ENCODE measurements at places on chromosomes 5 and 9.
A peak's percentile ranks its signal among the peaks of the same experiment; 100 is the strongest.

DNA sequence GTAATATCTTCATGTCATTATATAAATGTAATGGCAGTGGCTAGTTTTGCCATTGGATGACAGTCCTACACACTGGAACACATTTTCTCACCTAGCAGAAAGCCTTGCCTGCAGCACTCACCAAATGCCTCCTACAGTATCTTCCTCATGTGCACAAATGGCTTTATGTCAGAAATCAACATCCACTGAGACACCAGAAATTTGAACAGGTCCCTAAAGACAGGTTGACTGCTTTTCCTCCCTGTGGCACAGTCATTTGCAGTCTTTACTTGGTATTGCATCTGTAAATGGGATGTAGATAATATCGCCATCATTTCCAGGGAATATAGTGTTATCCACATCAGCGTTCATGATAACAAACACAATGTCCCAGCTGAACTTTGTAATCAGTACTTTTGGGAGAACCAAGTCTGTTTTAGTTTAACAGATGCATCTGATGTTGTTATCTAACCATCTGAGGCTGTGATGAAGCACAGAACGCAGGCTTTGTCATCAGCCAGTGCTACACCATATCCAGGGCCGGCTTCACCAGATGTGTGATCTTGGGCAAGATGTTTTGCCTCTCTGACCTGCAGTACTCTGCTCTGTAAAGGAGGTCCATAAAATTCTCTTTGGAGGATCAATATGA, 83.9 kb upstream of the TAS2R1 start:
- no peaks in the 10 kb centered on the region for H3K27me3 ChIP-seq
- no peaks in the 10 kb centered on the region for H3K36me3 ChIP-seq
- no peaks in the 10 kb centered on the region for H3K4me1 ChIP-seq
- H3K4me3 ChIP-seq: no peak overlapping the region
- H3K27ac ChIP-seq: no peak overlapping the region
- no peak for DNase-seq

DNA sequence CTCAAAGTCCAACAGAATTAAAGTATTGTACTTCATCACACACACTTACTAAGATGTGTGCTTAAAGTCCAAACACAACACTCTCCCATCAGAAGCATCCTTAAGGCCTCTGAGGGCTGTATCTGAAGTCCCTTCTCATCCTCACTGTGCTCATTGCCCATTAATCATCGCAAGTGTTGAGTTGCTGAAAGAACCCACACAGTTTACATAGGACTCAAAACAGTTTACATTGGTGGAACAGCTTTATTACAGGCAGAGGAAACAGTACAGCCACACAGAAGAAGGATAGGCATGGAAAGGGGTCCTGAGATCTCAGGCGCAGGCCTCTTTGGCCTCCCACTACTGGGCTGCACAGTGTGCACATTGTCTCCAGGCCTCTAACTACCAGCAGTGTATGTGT, 113.4 kb downstream of the CMYA5 start:
- DNase-seq: no peak
- H3K4me1 ChIP-seq: peaks cover 14% of the 10 kb centered on the region
- no peak overlapping the region for H3K27ac ChIP-seq
- no peaks in the 10 kb centered on the region for H3K36me3 ChIP-seq

- no peaks in the 10 kb centered on the region for H3K27me3 ChIP-seq
- no peak overlapping the region for H3K4me3 ChIP-seq
- H3K27ac ChIP-seq: peak overlapping the region; percentile 85
These were observed 62.9 kb downstream of the USP20 start for GRCh38 chr9:129898185-129898584.

- peaks cover 13% of the 10 kb centered on the region for H3K27me3 ChIP-seq
- H3K4me3 ChIP-seq: no peak overlapping the region
- H3K4me1 ChIP-seq: no peaks in the 10 kb centered on the region
- H3K36me3 ChIP-seq: no peaks in the 10 kb centered on the region
- DNase-seq: no peak
These were observed 15.5 kb upstream of the SMIM23 start for GRCh38 chr5:171770153-171770552.

DNA sequence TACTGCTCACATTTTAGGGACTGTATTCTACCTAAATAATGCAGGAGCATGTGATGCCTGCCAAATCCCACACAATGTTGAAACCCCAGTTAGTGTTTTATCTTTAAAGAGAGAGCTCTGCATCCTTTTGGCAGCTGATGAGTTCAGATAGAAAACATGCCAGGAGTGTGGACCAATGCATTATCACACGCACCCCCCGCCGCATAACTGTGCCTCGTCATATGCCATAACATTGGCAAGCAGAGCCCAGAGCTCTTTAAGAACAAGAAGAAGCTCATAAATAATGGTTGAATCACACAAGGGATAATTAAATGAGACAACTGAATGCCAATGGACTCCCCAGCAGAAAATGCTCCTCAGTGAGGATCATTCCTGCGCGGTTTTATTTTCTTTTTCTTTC, 52.8 kb upstream of the RORB start:
- no peaks in the 10 kb centered on the region for H3K27me3 ChIP-seq
- H3K36me3 ChIP-seq: no peaks in the 10 kb centered on the region
- no peak overlapping the region for H3K4me3 ChIP-seq
- DNase-seq: no peak

DNA sequence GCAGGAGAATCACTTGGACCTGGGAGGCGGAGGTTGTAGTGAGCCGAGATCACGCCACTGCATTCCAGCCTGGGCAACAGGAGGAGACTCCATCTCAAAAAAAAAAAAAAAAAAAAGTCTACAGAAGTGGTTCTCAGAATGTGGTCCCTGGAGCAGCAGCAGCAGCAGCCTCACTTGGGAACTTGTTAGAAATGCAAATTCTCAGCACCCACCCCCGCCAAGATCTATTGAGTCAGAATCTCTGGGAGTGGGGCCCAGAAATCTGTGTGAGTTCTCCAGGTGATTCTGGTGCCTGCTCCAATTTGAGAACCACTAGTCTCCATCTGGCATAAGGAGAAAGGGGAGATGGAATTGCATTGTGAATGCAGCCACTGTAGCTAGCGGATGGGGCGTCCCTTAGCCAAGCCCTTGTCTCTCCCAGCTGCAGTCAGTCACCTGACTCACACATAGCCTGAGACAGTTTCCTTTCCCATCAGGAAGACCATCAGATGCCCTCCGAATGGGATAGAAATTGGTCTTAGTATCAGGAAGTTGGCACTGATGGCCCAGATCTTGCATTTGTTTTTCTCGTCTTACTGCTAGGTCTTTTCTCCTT, 12.2 kb upstream of the PTCH1 start:
- no peak overlapping the region for H3K27ac ChIP-seq
- no peaks in the 10 kb centered on the region for H3K4me1 ChIP-seq
- H3K36me3 ChIP-seq: no peaks in the 10 kb centered on the region
- peaks cover 37% of the 10 kb centered on the region for H3K27me3 ChIP-seq

- no peak overlapping the region for H3K27ac ChIP-seq
- no peaks in the 10 kb centered on the region for H3K27me3 ChIP-seq
- no peak for DNase-seq
- peaks cover 9% of the 10 kb centered on the region for H3K4me1 ChIP-seq
These were observed 11.1 kb downstream of the HNRNPAB start for GRCh38 chr5:178215280-178216002.

GRCh38 chr5:158921441-158922262, 178.1 kb downstream of the EBF1 start:
- no peak for DNase-seq
- H3K36me3 ChIP-seq: no peaks in the 10 kb centered on the region
- H3K27me3 ChIP-seq: no peaks in the 10 kb centered on the region
- H3K4me1 ChIP-seq: no peaks in the 10 kb centered on the region
- H3K4me3 ChIP-seq: no peak overlapping the region
- H3K27ac ChIP-seq: no peak overlapping the region

DNA sequence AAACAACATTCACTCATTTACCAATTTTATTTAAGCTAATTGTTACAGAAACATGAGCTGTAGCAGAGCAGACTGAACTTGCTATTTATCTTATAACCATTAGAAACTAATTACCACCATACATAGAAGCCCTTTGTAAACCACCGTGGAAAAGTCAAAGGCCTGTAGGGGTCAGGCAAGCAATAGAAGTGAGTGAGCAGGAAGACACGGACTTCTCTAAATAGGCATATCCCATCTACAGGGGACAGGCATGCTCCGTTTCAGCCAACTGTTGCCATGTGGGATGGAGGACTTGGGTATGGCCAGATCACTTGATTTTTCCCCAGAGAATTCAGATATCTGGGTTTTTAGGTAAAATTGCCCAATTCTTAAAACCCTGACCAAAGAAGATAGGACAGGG, 44.8 kb downstream of the PRRC1 start:
- peaks cover 22% of the 10 kb centered on the region for H3K27me3 ChIP-seq
- no peak overlapping the region for H3K4me3 ChIP-seq
- peaks cover 6% of the 10 kb centered on the region for H3K4me1 ChIP-seq
- DNase-seq: no peak
- H3K27ac ChIP-seq: no peak overlapping the region

- no peak overlapping the region for H3K27ac ChIP-seq
- H3K36me3 ChIP-seq: no peaks in the 10 kb centered on the region
- H3K4me3 ChIP-seq: no peak overlapping the region
- H3K27me3 ChIP-seq: no peaks in the 10 kb centered on the region
These were observed 88.7 kb downstream of the ADAMTS2 start for GRCh38 chr5:179256328-179257175.

DNA sequence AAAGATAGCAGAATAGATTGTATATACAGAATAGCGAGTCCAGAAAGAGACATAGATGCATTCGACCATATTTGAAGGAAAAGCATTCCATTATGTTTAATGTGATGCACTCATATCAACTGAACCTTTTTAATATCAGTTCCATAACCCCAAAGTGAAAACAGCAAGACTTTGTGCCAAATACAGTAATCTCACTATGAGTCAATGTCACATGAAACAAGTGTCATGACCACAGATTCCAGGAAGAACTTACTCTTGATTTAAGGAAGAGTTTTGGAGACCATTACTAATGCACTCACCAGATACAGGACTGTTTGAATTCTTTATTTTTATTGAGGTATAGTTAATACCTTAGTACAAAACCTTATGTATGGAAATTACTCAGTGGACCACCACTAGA, 220.5 kb downstream of the SH3GL2 start:
- H3K4me1 ChIP-seq: peaks cover 2% of the 10 kb centered on the region
- H3K4me3 ChIP-seq: no peak overlapping the region
- no peaks in the 10 kb centered on the region for H3K27me3 ChIP-seq
- no peaks in the 10 kb centered on the region for H3K36me3 ChIP-seq
- H3K27ac ChIP-seq: no peak overlapping the region

DNA sequence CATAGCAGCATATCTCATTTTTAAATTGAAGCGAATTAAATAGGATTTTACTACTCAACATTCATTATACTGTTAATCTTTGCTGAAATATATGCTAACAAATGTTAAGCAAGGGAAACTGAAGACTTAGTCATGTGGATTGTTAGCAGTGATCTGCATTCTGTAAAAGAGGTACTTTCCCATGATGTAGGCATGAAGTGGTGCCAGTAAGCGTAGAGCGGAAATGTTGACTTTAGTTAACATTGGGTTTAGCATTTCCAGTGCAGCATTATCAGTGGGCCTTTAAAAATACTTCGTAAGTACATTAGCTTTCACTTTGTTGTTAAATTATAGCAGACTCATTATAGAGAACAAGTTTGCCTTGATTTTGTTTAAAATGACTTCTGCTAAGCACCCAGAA, 130.3 kb downstream of the CDC42SE2 start:
- H3K27ac ChIP-seq: peak overlapping the region; percentile 92
- peak; percentile 88 for DNase-seq
- H3K4me3 ChIP-seq: peak overlapping the region; percentile 70

GRCh38 chr5:96235008-96235910, 197.8 kb downstream of the PCSK1 start:
- no peaks in the 10 kb centered on the region for H3K4me1 ChIP-seq
- H3K4me3 ChIP-seq: no peak overlapping the region
- DNase-seq: no peak
- H3K27ac ChIP-seq: no peak overlapping the region
- H3K27me3 ChIP-seq: peaks cover 10% of the 10 kb centered on the region
- no peaks in the 10 kb centered on the region for H3K36me3 ChIP-seq

GRCh38 chr5:80676706-80677105, 21.9 kb upstream of the DHFR start:
- H3K27me3 ChIP-seq: no peaks in the 10 kb centered on the region
- H3K36me3 ChIP-seq: peaks cover 31% of the 10 kb centered on the region
- peaks cover under 1% of the 10 kb centered on the region for H3K4me1 ChIP-seq
- no peak overlapping the region for H3K4me3 ChIP-seq
- DNase-seq: no peak

- peaks cover 8% of the 10 kb centered on the region for H3K4me1 ChIP-seq
- H3K27ac ChIP-seq: no peak overlapping the region
- no peaks in the 10 kb centered on the region for H3K27me3 ChIP-seq
These were observed 938.5 kb upstream of the ACO1 start for GRCh38 chr9:31445960-31446359.

- DNase-seq: no peak
- peaks cover 4% of the 10 kb centered on the region for H3K36me3 ChIP-seq
- no peak overlapping the region for H3K27ac ChIP-seq
These were observed 99.4 kb upstream of the SAP30L start for GRCh38 chr5:154346427-154346826.

DNA sequence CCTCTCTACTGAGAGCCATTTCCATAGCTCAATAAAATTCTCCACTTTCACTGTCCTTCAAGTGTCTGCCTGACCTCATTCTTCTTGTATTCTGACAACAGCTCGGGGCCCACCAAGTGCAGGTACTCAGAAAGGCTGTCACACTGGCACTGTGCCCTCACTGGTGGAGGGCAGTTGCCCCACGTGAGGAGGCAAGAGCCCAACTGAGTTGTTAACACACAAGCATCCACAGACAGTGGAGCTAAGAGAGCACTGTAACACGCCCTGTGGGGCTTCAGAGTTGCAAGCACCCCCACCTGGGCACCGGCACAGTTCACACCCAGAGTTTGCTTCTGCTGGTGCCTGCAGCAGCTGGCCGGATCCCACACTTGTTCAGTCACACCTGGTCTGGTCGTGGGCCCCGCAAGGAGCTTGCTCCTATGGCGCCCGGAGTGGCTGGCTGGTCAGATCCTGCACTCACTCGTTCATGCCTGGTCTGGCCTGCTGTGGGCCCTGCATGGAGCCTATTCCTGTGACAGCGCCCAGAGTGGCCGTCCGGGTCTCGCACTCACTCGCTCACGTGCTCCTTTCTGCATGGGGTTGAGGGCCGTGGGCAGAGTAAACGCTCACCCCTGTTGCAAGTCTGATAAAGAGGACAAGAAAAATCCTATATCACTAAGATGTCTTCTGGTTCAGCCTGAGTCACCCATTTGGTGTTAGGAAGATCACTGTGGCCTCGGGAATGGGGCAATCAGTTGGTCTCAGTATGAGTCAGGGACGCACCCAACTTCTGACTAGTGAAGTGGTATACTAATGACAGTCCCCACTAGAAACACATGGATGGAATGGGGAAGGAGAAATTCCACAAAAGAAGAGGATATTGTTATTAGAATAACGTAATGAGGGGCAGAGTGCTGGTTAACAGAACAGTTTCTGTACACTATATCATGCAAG, 87.0 kb upstream of the CCNH start:
- no peak overlapping the region for H3K4me3 ChIP-seq
- no peaks in the 10 kb centered on the region for H3K36me3 ChIP-seq
- H3K27ac ChIP-seq: no peak overlapping the region

- H3K27ac ChIP-seq: no peak overlapping the region
- H3K4me1 ChIP-seq: no peaks in the 10 kb centered on the region
- DNase-seq: no peak
- no peaks in the 10 kb centered on the region for H3K36me3 ChIP-seq
- no peaks in the 10 kb centered on the region for H3K27me3 ChIP-seq
These were observed 311.3 kb downstream of the ASTN2 start for GRCh38 chr9:117103438-117104110.

GRCh38 chr9:94821098-94821887, 94.8 kb downstream of the AOPEP start:
- no peak for DNase-seq
- peaks cover 16% of the 10 kb centered on the region for H3K36me3 ChIP-seq
- peak overlapping the region; percentile 21 for H3K27ac ChIP-seq
